ENCODE measurements at places on chromosomes 6 and 20. TPM values are rescaled to one million over a fixed set of nuclear protein-coding genes. Genes with fewer than 3 reads are reported as not detected.

DNA sequence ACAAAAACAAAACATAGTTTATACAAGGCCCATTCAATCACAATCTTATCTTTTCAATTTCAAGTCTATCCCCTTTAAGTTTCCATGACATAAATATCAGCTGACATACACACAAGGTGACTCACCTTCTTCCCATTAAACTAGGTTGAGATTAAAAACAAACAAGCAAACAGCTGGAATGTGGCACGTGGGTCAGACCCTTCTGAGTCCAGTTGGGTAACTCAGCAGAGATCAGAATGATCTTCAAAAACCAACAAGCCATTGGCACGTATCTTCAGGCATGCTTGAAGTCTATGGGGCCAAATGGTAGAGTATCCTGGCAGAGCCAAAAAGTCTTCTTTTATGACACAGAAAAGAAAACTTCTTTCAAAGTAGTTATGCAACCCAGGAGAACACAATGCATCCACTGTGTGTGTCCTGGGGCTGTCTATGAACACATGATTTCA is 603.5 kb upstream of the CITED2 start:
- peak; percentile 62 for DNase-seq

- no peak for DNase-seq
Observed at GRCh38 chr20:38139156-38139912, 25.7 kb downstream of the TGM2 start.

DNA sequence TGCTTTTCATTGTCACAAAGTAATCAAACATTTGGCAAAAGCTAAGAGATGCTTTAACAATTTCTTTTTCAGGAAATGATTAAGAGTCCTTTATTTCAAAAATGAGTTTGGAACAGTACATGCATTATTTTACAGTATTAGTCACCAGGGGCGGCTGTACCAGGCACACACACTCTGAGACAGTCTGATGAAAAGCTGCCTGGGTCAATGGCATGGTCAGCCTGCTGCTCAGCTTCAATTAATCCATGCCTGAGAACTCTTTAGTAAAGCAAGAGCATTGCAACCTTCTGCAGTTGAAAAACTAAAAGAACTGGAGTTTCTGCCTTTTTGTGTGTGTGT is 105.5 kb downstream of the TULP4 start:
- DNase-seq: peak; percentile 87

DNA sequence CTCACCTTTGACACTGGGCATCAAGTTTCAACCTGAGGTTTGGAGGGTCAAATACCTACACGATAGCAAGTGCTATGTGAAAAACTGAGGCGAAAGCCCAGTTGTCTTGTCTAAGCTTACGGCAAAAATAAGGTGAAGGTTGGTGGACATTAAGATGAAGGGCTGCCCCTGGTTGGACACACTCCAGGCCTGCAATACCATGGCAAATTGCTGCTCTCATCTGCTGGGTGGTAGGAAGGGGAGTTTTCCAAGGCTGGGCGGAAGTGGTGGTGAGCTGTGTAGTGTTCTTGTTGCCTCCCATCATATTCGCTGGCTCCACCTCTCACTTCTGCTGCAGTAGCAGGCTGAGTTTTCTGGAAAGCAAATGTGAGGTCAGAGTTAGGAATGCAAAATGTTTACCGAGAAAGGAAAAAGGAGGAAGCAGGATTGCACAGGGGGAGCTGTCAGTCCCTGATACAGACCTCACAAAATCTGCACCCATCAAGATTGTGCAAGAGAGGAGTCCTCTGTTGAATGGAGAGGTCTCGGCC is 33.7 kb downstream of the SCP2D1 start:
- no peak for DNase-seq

GRCh38 chr6:162442687-162443086 is 284.9 kb downstream of the PRKN start:
- DNase-seq: no peak

DNA sequence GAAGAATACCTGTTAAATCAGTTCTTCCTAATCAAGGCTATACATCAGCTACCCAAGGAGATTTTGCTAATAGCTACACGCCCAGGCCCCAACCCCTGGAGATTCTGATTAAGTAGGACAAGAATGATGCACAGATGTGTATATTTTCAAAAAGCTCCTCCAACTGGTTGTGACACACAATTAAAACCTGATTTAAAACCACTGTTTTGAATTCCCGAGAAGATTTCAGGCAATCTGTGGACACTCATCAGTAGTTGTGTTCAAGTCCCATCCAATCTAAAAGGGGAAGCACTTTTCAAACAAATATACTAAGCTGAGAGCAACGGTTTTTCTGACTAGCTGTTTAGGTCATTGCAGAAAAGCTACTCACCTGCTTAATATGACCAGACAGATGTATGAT is 118.9 kb upstream of the NHSL1 start:
- DNase-seq: no peak

DNA sequence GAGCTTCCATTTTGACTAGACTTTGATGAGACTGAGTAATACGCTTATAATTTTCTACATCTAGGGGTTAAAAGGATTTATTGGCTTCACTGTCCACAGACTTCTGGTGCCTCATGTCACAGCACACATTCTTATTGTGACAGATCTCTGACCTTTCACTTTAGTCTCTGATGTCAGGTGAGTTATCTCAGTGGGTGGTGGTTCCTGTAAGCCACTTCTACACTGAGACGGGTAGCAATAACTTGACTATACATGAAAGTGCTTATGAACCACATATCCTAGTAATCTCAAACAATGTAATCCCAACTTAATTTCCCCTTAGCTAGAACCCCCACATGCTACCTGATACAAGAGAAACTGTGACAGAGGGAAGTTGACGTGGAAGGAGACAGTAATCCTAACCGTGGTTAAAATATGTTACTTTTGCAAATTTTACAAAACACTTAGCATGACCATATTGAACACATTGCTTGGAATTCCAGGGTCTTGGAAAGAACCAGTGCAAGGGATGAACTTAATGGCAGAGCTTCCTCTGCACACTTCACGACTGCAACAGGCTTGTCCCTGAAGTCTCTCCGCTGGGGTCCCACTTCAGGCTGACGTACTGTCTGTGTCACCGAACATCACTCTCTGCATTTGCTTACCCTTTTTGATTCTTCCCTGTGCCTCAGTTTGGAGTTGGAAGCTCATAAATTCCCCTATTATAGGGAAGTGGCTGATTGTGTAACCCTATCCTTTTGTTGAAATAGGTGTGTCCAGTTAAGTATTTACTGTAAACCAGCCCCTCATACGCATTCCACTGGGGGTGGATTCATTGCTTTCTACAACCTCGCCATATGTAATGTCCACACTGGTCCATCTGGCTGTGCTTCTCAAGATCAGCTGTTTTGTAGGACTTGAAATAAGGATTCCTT is 6.4 kb upstream of the TRIM40 start:
- no peak for DNase-seq

- no peak for DNase-seq
Observed at GRCh38 chr6:15405129-15406068, 159.5 kb downstream of the JARID2 start.

DNA sequence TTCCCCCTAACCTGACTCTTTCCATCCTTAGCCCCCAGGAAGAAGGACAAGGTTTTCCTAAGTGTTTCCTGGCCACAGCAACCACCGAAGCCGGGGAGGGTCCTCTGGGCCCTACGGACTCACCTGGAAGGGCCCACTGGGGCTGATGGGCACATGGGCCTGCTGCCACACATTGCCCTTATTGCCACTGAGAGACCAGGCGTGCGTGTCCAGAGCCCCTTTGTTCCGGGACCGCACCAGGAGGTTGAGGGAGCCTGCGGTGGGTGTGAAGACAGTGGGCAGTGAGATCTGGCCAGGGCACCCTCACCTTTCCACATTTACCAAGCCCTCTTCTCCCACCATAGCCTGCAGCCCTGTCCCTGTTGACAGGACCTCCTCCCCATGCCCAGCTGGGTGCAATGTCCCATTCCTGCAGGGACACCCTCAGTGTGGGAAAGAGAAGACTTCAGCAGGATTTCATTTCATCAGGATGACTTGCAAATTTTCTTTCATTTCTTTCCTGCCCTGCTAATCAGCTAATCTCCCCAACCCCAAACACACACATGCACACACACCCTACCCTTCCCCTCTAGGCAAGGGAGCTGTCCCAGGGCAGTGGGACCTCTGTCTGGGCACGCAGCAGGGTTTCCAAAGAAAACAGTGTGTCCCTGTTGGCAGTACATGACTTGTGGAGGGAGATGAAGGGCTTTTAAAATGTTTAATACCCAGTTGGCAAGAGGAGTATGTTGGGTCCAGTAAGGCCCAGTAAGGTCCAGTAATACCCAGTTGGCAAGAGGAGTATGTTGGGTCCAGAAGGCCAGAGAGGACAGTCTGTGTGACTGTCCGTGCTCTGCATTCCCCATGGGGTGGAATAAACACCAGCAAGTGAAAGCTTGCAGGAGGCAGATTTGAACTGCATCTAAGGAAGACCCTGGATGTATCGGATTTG is 59.0 kb downstream of the MDGA1 start:
- DNase-seq: no peak

DNA sequence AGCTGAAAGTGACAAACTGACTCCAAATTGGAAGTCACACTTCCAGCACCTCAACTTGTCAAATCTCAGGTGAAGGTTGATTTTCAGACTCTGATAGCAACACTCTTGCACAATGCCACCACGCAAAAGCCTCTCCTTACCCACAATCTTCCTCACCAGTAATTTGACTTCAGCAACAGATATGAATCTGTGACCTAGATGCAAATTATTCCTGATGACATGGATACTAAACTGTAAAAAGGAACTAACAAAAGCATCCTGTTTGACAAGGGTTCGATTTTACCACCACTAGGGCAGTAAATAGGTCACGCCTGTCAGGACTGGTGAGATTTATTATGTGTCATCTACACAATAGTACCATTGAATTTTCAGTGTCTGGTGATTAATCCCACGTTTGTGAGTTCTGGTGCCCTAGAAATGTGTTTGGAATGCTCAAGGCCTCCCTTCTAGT is 134.4 kb upstream of the COL21A1 start:
- peak; percentile 57 for DNase-seq

DNA sequence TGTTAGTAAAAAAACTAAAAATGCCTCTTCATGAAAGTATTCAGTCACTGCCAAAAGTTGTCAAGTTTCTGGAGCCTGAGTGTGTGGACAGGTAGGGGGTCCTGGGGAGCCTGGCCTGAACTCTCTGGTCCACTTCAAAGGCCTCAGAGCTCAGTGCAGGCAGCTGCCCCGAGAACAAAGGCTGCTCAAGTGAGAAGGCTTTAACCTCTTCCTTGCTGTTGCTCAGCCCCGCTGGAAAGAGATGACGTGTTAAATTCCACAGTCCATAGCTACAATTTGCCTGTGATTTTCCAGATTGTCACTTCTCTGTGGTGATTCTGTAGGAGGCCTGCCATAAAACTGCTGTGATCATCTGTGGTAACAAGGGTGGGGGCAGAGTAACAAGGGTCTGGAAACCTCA is 96.9 kb downstream of the FAM120B start:
- DNase-seq: peak; percentile 87

- peak; percentile 28 for DNase-seq
Observed at GRCh38 chr6:42661540-42662153, 60.8 kb downstream of the PRPH2 start.

- no peak for DNase-seq
Observed at GRCh38 chr20:38569747-38570525, 11.1 kb upstream of the ADIG start.

- DNase-seq: no peak
Observed at GRCh38 chr6:126026001-126026400, 39.7 kb downstream of the TRMT11 start.

- no peak for DNase-seq
Observed at GRCh38 chr6:45681860-45682511, 304.3 kb upstream of the SUPT3H start.

DNA sequence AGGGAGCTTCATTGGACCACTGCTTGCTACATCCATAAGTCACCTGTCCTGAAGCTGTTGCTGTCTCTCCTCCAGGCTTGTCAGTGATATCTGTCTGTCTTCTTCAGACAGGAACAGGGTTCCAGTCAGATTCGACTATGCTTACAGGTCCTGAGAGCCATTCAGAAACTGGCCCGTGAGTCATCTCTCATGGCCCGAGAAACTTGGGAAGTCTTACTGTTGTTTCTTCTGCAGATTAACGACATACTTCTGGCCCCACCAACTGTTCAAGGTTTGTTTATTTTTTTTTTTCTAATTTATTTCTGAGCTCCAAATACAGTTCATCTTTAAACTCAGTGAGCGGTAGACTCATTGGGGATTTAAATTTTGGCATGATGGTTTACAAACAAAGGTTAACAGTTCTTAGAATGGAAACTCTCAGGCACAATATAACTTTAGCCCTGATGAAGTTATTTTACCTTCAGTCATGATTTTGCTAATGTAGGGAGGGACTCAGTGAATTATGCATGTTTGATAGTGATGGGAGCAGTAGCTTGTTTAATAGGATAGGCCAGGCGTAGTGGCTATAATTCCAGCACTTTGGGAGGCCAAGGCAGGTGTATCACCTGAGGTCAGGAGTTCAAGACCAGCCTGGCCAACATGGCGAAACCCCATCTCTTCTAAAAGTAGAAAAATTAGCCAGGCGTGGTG is 24.7 kb downstream of the RALGAPB start:
- peak; percentile 30 for DNase-seq

- DNase-seq: no peak
Observed at GRCh38 chr6:87544474-87544735, 45.4 kb downstream of the RARS2 start.

LGSN gene
- total RNA-seq: 0.25 TPM

PRR18 gene
- total RNA-seq: not detected

EDN1 gene
- 54.8 TPM for total RNA-seq

SIM1 gene
- total RNA-seq: not detected

PNPLA1 gene
- total RNA-seq: not detected

HTR1E gene
- total RNA-seq: not detected

PRSS35 gene
- 3.9 TPM for total RNA-seq

HSPA12B gene
- not detected for total RNA-seq

SLC44A4 gene
- 0.29 TPM for total RNA-seq

DNAH8 gene
- total RNA-seq: not detected

Data from astrocyte (in vitro differentiated cells and primary cell).